Activated CD4-positive, alpha-beta T cell treated with anti-CD3 and anti-CD28 coated beads, Interleukin-2, amount 50 U/mL, for 4 hours (primary cell): ENCODE measurements at places on chromosomes 11 and 22.

DNA sequence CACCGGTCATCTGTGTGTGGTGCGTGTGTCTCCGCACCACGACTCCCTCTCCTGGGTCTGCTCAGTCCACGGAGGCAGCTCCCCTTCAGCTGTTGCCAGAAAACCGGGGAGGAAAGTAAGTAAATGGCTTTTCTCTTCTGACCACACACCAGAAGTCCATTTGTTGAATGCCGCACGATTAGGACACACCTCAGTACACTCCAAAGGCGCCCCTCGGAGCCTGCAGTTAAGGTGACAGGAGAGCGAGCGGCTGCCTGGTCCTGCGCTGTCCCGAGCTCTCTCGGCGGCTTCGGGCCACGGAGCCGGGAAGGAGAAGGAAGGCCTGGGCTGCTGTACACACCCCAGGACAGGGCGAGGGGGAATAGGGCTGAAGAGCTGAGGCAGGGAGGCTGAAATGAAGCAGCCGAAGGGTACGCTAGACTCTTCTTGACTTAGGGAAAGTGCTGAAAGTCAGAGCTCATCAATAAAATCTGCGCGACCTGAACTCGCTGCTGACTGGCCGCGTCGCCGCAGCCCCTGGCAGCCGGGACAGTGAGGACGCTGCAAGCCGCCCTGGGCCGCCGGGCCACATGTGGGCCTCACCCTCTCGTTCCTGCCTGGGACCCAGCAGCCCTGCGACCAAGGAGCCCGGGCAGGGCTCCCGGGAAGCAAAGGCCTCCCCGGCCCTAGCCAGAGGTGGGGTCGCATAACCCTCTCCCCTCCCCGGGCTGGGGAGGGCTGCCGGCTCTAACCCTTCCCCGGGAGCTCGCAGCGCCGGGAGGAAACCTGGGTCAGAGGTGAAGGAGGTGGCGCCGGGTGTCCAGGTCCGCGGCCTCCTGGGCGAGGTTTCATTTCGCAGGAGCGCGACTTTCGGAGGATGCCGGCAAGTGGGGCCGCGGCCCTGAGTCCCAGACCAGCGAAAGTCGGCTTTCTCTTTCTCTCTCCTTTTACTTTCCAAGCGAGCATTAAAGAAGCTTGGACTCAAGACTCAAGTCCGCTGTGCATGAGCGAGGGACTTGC is 1.6 kb upstream of the PAX6 start:
- DNase-seq = no peak

DNA sequence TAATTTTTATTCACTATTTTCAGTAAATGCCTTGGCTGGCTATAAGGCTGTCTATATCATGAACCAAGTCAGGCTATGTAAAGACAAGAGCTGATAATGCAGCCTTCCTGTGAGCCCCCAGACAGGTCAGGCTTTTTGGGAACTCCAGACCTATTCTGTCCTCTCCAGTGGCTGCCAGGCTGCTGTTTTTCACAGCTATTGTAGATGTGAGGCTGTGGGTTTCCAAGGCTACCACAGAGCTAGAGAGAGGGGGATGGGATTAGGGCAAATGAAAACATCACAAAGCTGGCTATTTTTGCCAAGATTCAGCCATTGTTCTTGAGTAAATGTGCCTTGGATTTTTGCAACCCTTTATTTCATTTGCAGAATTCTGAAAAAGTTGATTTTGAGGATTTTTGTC is 55.7 kb upstream of the SORL1-AS1 start:
- DNase-seq = no peak

DNA sequence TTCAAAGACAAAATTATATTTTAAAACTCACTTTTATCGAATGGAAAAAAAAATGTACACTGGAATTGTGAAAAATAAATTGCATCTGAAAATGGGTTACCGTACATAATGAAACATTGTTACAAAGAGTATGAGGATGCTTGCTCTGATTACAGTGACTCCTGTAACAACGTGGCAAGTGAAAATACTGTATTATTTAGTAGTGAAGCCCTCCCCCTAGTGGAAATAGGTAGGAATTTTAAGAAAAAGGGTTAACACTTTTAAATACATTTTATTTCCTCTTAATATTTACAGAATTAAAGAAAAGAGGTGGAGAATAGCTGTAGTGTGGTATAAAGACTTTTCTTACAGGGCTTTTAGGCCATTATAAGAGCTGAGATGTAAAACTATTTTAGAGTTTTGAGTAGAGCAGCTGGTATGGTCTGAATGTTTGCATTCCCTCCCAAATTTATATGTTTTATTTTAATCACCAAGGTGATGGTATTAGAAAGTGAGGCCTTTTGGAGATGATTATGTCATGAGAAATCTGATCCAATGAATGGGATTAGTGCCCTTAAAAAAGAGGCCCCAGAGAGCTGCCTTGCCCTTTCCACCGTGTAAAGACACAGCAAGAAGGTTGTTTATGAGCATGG is 25.2 kb downstream of the FAM76B start:
- DNase-seq = no peak

- DNase-seq = no peak
Observed at GRCh38 chr11:36237391-36237790, 51.8 kb downstream of the COMMD9 start.

GRCh38 chr11:72937439-72937838 is 123.2 kb downstream of the ATG16L2 start:
- no peak for DNase-seq

DNA sequence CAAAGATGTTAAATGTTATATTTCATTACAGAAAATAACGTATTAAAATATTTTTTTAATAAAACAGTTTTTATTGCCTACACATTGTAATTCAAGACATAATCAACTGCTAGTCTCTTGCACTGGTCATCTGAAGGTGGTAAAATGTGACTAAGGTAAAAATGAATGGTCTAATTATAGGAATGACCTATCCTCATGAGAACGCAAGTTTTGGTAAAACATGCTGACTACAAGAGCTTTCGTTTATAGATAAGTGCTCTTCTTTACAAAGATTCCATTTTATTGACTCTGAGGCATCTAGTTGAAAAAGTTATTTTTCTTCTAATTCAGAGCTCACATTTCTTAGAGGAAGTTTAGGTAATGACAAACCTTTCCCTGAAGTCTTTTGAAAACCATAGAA is 27.3 kb downstream of the LUZP2 start:
- no peak for DNase-seq

DNA sequence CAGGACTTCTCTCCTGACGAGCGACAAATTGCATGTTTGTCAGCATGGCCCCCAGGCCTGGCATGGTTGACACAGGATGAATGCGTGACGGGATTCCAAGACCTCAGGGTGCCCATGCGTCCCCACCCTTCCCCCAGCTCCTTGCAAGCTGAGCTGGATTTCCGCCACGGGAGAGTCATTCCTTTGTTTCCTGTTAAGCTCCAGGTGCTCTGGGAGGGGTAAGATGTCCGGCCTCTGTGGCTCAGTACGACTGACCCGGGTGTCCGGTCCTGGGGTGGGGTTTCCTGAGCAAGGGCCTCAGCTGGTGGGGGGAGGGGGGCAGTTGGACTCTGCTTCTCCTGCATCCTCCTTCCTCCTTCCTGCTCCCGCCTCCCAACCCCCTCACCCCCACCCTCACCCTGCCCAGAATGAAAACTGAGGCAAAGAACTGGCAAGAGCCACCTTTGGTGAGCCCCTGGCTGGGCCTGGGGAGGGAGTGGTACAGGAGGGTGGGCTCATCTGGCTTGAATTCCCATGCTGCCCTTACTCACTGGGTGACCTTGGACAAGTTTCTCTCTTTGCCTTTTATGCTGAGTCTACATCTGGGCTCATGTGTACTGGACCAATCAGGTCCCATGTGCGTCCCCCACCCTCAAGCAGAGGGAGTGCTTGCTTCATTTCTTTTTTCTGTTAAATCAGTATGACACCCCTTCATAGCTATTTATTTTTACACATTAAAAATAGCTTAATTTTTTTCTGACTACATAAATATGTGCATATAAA is 2.5 kb downstream of the CDC42EP2 start:
- DNase-seq = no peak

DNA sequence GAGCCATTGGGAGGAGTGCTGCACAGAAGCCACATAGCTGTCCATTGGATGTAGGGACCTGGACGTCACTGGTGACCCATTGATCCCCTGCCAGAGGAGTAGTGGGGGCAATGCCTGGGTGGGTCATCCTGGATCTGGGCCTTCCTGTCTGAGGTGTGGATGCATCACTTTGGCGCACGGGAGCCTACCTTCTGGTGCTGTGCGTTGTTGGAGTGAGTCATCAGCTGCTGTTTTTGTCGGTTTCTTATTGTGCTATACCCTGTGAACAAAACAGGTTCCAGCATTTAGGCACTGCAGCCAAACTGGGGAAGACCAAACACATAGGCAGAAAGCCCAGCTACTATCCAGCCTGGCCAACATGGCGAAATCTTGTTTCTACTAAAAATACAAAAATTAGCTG is 3.2 kb downstream of the TAF6L start:
- DNase-seq = no peak

- DNase-seq = no peak
Observed at GRCh38 chr22:49263101-49263500, 564.6 kb downstream of the BRD1 start.

GRCh38 chr11:130006929-130007328 is 4.3 kb upstream of the PRDM10 start:
- no peak for DNase-seq

DNA sequence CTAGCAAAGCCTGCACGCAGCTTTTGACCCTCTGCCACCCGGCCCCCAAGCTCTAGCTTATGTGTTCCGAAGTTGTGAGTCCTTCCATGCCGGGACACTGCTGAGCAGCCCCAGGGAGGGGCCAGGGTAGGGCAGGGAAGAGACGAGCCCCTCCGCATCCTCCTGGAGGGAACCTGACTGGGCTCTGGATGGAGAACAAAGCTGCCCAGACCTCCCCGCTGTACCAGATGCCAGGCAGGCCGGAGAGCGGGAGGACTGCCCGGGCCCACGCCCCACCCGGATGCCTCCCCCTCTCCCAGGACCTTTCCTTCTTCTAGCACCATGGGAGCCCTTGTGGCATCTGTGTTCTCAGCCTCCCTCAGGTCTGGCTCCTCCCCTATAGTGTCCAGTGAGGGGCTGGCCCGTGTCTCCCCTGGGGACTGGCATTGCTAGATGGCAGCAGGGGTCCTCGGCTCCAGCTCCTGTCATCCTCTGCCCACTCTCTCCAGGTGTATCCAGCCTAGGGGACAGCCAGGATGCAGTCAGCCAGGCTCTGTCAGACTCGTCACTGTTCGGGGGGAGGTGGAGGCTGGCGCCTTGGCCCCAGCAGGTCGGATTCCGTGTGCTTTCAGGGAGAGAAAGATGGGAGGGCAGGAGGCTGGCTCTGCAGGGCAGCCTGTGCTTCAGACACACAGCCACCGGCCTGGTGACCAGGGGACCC is 46.1 kb downstream of the ALX4 start:
- DNase-seq = no peak

- DNase-seq = no peak
Observed at GRCh38 chr22:41094041-41094593, 1.7 kb downstream of the EP300 start.

GRCh38 chr11:18633256-18634139 is 644 bp downstream of the SPTY2D1 start:
- DNase-seq = no peak

DNA sequence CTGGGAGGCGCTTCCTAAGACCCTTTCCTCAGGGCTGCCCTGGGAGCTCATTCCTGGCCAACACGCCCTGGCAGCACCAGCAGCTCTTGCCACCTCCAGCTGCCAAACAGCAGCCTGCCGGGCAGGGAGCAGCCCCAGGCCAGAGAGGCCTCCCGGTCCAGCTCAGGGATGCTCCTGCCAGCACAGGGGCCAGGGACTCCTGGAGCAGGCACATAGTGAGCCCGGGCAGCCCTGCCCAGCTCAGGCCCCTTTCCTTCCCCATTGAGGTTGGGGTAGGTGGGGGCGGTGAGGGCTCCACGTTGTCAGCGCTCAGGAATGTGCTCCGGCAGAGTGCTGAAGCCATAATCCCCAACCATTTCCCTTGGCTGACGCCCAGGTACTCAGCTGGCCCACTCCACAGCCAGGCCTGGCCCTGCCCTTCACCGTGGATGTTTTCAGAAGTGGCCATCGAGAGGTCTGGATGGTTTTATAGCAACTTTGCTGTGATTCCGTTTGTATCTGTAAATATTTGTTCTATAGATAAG is 7.6 kb downstream of the SLC39A13 start:
- no peak for DNase-seq

GRCh38 chr11:123040111-123040432 is 21.9 kb downstream of the HSPA8 start:
- DNase-seq = no peak

DNA sequence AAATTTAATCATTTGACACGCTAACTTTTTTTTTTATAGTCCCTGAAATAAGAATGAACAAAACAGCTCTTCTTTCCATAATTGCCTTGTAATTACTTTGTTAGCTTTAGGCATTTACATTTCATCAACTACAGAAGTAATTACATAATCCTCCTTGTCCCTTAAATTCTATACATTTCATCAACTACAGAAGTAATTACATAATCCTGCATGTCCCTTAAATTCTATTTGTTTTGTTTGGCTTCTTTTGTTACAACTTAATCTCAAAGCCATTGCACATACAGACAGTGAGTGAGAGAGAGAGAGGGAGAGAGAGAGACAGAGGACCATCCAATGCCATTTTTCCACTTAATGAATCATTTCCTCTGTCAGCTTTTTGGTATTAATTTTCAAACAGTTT is 873.2 kb downstream of the METTL15 start:
- no peak for DNase-seq

GRCh38 chr11:17873586-17873985 is 139.0 kb downstream of the KCNC1 start:
- no peak for DNase-seq

- DNase-seq = no peak
Observed at GRCh38 chr11:119910051-119910450, 181.1 kb upstream of the NECTIN1 start.

DNA sequence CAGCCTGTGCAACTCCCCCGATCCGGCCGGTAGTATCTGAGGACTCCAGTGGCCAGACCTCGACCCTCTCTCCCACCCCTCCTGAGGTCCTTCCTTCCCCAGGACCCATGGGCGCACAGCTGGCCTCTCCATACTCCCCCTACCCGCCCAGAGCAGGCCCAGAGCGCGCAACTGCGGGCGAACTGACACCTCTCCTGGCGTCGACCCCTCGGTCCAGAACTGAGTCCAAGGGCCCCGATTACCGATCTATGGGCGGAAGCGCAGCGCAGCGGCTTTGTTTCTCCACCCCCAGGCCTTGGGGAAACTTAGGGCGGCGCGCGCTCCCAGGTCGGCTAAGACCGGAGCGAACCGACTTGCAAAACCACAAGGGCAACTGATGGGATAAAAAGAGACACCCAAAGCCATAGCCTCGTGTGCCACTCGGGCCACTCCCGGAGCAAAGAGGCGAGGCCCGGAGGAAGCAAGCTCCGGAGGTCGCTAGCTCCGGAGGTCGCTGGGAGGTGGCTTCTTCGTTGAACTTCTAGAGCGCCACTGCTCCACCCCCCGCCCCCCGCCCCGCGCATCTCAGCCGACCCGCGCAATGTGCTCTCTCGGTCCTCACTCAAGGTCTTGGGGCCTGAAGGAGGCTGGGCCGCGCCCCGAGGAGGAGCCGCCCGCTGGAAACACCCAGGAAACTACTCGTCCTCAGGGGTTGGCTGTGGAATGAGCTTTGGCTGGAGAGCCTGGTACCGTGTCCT is 9.8 kb upstream of the ALX4 start:
- no peak for DNase-seq
